Psoas muscle (tissue), 8 donors: ENCODE measurements at places on chromosomes 5 and 9. TPM values are rescaled to one million over a fixed set of nuclear protein-coding genes. Genes with fewer than 3 reads are reported as not detected.
A peak's percentile ranks its signal among the peaks of the same experiment; 100 is the strongest.

The PKN3 gene
- 3.3 TPM for total RNA-seq

The FGF10 gene
- 1.8 TPM for total RNA-seq

The SLC12A2 gene
- total RNA-seq, result 15.6 TPM

The ROR2 gene
- 0.30 TPM for total RNA-seq

The ADRB2 gene
- 4.8 TPM for total RNA-seq

The FOXD4L4 gene
- not detected for total RNA-seq

The SOX30 gene
- total RNA-seq, result 0.19 TPM

The PAX5 gene
- total RNA-seq, result 0.09 TPM

The KCNMB1 gene
- total RNA-seq, result 0.12 TPM

The SPATA31E1 gene
- total RNA-seq, result not detected

The PCDHGA9 gene
- 1.7 TPM for total RNA-seq

The MAMDC2 gene
- total RNA-seq, result 11.9 TPM

The FRRS1L gene
- not detected for total RNA-seq

The TTC16 gene
- not detected for total RNA-seq

The S1PR3 gene
- 5.2 TPM for total RNA-seq

The LOX gene
- 1.6 TPM for total RNA-seq

The CSF1R gene
- 6.5 TPM for total RNA-seq

The PHYHD1 gene
- 26.9 TPM for total RNA-seq

DNA sequence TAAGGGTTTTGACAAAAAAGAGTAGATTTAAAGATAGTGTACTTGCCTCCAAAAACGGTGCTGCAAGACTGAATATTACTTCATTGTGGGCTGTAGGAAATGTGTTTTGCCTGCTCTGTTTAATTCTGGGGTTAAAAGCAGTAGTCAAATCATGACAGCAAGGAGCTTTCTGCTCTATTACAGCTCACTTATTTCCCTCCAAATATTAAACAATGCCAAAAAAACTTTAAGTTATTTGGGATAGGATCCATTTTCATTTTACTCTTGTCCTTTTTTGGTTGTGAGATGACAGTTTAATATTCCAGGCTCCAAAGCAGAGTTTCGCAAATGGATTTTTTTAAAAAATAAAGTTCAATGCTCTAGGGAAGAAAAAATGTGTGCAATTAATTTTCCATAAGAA is 340.4 kb upstream of the RGMB start:
- DNase-seq, result no peak

GRCh38 chr9:89850631-89851325 is 246.0 kb downstream of the GADD45G start:
- peak; percentile 41 for DNase-seq

DNA sequence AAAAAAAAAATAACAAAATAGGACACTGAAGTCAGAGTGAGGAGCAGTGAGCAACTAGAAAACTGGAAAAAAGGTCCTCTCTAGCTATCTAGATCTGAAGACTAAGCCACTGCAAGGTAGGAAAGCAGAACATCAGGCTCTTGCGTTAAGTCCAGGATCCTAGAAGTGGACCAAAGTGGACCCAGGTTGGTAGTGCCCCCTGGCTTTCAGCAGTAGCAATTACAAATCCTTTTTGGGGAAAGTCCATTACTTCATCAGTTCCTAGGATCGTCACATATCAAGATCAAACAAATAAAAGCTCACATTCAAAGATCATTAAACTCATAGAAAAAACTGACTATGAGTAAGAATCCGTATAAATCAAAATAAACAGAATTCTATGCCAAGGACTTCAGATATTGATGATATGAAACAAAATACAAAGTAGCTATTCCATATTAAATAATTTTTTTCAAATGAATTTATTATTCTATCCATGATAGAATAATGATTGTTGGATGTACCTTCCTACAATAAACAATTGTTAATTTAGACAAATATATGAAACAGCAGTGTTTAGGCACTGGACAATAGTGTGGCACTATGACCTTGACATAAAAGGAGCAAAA is 6.5 kb upstream of the RICTOR start:
- DNase-seq, result no peak

GRCh38 chr5:58827463-58827862 is 244.6 kb downstream of the RAB3C start:
- no peak for DNase-seq

DNA sequence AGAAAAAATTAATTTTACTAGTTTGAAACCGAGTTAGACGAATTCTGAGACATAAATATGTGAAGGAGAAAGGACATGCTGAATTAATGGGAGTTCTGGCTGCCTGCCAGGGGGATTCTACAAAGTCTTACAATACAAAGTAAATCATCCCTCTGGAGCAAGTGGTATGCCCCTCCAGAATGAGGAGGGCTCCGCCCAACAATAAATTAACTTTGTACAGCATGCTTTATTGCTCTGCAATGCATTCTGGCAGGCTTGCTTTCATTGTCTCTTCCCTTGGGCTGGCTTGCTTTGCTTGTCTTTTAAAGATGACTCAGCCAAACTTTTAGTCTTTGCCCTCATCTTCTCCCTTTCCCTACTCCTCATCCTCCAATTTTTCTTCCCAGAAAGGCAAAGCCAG is 11.7 kb upstream of the PCDHB1 start:
- no peak for DNase-seq

DNA sequence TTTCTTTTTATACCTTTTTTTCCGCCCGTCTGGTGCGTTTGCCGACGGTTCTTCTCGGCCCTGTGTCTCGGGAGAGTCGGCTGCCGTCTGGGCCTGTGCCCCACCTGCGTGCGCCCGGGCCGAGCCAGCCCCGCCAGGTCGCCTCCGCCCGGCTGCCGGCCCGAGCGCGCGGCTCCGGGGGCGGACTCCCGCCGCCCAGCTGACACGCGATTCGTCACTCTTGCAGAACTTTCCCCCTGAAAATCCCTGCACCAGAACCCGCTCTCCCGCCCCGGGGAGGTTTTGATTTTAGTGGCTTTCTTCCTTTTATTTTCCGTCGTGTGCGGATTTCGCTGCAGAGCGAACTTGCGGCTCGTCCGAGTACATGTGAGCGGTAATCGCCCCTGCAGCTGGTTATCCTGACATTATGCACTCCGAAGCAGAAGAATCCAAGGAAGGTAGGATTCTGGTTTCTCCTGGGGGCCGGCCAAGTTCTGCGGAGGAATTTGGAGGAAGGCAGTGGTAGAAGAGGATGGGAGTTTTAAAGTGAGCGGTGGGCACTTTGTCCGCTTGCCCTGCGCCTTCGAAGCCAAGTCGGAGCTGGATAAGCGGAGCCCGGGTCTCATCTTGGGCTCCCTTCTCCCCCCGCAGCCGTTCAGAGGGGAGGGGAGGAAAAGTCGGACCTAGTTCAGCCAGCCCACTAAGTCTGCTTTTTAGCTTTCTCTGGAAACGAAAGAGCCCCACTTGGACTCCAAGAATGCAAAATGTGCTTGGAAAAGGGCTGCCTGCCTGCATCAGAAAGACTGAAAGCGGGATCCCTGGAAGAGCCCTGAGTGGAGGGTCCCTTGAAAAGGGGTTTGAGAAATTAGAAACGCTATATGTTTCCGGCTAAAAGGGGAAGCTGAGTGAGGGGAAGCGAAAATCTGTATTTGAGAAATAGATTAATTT is at the start of gene TNFAIP8:
Gene TNFAIP8, plus strand, starts transcription at position 335 of the 927 bp plus-strand sequence. Its CDS starts 72 bp downstream, at position 407.
- peak; percentile 68 for DNase-seq

DNA sequence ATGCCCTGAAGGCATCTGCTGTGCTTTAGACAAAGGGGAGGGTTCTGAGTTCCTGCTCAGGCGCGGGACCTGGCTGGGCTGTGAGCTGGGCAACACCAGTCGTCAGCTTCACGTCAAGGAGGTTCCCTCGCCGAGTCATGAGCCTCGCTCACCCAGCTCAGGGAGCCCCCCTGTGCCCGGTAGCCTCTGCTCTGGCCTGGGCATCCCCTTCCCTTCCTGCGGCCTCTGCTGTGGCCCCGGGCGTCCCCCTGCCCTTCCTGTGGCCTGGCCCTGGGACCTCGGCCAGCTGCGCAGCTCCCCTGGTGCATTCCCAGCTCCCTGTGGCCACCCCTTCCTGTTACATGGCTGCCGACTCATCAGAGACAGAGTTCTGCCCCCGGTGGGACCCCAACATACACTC is 29.8 kb downstream of the TERT start:
- no peak for DNase-seq

DNA sequence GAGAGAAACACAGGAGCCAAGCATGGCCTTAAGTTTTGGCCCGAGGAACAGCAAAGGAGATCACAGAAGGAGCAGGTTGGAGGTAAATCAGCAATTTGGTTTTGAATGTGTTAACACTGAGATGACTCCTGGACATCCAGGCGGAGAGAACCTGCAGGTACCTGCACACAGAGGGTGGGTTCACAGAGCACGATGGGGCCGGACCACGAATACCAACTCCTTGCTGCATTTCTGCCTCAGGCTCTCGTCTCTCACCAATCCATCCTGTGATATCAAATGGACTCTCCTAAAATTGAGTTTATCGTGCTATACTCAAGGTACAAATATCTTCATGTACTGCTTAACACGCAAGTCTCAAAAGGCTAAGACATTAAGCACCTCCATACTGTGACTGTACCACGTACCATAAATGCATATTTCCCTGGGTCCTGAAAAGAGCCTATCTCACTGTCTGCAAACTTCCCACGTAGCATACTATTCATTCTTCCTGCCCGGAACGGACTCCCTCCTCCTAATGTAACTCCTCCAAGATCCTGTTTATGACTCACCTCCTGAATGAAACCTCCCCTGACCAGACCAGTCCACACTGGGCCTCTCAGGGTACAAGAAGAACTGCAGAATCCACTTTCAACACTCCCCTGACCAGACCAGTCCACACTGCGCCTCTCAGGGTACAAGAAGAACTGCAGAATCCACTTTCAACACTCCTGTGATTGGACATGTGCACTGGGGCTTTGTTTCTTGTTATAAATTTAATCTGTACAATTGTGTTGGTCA is 380.8 kb upstream of the RFX3 start:
- no peak for DNase-seq

GRCh38 chr5:150009671-150010387 is 9.3 kb downstream of the HMGXB3 start:
- DNase-seq, result no peak

DNA sequence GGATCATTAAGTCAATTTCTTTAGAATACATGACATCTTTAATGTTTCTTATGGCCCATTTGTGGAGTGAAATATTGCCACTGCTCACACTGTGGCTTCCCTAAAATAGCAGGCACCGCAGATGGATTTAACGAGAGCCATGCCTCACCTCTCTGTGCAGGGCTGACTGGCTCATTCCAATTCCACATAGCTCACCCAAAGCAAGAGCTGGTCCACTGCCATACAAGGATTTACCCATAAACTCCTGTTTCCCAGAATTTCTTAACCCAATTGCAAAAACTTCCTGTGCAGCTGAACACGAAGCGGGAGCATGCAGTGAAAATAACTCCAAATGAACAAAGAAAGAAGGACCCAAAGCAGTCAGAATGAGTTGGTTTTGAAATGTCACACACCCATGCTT is 159.5 kb downstream of the BAAT start:
- DNase-seq, result no peak

DNA sequence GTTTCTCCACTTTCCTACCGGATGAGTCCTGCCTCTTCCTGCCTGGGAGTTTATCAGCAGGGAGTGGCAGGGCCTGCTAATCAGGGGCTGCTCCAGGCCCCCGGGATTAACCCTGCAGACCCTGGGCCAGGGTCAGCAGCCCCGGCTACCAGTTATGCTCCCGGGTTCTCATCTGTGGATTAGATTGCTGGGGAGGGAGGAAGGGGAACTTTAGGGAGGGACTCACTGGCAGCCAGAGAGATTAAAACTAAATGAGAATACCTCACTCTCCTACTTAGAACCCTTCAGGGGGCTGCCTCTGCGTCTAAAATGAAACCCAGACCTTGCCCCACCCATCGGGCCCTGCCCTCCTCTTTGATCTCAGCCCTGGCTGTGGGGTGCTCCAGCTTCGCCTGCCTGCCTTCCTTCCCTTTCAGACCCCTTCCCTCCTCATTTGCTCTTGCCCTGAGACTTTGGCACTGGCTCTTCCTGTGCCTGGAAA is 130.5 kb upstream of the HAND1 start:
- DNase-seq, result no peak

DNA sequence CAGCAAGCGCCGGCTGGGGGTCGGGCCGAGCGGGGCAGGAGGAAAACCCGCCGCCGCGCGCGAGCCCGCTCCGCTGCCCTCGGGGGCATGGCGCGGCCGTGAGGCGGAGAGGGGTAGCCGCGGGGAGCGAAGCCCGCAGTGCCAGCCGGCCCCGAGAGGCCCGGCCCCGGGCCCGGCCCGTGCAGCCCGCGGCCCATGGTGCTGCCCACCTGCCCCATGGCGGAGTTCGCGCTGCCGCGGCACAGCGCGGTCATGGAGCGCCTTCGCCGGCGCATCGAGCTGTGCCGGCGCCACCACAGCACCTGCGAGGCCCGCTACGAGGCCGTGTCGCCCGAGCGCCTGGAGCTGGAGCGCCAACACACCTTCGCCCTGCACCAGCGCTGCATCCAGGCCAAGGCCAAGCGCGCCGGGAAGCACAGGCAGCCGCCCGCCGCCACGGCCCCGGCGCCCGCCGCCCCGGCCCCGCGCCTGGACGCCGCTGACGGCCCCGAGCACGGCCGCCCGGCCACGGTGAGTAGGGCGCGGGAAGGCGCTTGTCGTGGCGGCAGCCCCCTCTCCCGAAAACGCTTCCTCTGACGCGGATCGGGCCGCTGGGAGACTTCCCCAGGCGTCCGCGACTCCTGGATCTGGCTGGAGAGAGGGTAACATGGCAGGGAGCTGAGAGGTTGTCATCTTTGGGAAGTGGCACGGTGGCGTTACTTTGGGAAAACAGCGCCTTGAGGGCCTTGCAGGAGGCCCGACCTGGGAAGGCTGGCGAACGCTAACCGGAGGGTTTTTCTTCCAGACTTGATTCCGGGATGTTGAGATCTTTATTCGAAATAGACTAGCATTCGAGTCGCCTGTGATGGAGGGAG is 523 bp downstream of the MAML1 start:
- peak; percentile 72 for DNase-seq

DNA sequence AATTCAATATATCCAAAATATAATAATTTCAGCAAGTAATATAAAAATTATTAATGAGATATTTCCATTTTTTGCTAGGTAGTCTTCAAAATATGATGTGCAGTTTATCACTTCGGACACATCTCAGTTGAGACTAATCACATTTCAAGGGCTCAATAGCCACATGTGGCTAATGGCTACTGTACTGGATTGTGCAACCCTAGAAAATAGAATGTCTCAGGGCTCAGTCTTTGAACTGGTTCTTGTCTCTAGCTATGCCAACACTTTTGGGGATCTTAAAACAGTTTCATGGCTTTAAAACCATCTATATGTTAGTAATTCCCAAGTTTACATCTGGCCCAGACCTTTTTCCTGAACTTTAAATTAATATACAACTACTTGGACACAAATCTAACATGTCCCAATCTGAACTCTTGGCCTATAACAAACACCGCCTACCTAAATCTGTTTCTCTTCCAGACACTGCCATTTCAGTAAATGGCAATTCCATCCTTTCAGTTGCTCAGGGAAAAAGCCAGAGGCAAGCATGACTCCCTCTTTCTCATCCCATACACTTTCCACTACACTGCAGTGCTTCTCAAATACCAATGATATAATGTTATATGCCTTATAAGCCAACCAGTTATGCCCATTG is 18.8 kb downstream of the PTAR1 start:
- DNase-seq, result no peak

- no peak for DNase-seq
Observed at GRCh38 chr5:180170106-180170809, 38.8 kb downstream of the RASGEF1C start.

GRCh38 chr5:168292786-168293696 is 1.6 kb downstream of the WWC1 start:
- no peak for DNase-seq

- DNase-seq, result no peak
Observed at GRCh38 chr5:79547982-79548381, 34.0 kb upstream of the HOMER1 start.

- no peak for DNase-seq
Observed at GRCh38 chr9:114677418-114677817, 4.6 kb downstream of the TEX48 start.

- DNase-seq, result no peak
Observed at GRCh38 chr9:5511476-5511875, 1.1 kb downstream of the PDCD1LG2 start.
